Neural progenitor cell (in vitro differentiated cells): ENCODE measurements at places on chromosomes 12 and 14.

DNA sequence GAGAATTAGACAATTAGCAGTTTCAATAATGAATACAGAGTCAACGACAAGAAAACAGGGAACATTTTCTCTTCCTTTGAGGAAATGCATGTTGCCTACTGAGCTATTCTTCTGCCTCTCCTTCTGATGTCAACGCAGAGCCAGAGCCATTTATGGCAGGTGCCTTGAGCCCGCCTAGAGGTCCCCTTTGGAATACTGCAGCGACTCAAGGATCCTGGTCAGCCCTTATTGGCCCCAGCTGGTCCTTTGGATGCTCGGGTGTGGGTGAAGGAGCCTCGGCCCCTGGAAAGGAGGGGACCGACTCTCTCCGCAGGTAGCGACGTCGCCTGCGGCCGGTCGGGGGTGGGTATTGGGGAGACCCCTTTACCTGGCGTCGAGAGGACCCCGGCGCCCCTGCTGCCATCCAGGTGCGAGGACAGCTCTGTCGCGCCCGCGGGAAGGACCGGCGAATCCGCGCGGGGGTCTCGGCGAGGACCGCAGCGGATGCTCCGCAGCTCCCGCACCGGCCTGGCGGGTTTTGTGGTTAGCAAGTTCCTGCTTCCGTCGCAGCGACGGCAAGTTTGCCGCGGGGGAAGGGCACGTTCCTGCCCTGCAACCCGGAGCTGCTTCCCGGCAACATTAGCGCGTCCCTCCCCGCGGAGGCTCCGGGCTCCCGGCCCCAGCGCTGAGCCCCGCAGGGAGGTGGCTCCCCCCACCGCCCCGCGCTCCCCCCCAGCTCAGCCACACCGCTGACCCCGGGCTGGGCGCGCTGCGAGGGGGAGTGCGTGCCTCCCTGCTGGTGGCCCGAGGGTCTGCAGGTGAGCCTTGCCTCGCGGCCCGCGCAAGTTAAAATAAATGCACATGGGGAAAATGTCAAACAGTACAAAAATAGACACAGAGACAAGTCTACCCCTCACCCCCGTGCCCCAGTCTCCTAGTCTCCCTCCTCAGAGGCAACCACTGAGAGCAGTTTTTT, at the start of gene MANSC1:
Gene MANSC1, minus strand, starts transcription at position 532 of the 955 bp plus-strand sequence. CDS start 6,928 bp downstream, outside the sequence.
- peak; percentile 81 for DNase-seq

- DNase-seq: no peak
Measured at GRCh38 chr14:51488569-51489220, 163.0 kb upstream of the FRMD6 start.

- DNase-seq: no peak
Measured at GRCh38 chr12:12819752-12820311, 6.7 kb downstream of the DDX47 start.

DNA sequence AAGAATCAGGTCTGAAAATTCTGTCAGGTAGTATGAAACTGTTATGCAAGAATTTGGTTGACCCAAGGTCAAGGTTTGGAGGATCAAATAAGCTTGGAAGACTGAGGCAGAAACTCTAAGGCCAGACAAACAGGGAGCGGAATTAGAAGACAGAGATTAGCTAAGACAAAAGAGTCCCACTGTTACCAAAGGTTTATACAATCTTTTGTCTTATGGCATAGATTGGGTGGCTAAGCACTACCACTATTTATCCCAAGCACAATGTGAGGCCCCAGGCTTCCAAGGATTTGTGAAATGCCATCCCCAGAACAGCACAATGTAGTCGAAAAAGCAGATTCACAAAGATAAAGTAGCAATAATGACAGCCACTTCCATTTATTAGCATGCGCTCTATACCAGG, 311.2 kb downstream of the SEC23A start:
- peak; percentile 76 for DNase-seq
